ENCODE measurements at places on chromosomes 3 and 15.

DNA sequence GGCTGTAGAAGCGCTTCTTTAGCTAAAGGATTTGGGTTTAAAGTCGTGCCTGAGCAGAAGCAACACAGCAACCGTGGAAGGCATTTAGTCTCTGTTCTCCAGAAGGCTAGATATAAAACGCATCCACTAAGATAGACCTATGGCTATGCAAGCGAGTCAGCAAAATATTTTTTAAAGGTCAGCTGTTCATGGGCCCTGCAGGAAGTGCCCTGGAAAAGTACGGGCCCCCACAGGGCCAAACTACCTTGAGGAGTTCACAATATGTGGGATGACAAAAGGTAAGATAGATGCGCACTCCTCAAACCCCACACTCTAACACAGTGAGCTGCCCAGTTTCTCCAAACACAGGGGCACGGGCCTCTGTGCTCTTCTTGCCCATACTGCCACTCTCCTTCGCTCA, 261.6 kb downstream of the VPS13C start:
- DNase-seq: no peak

GRCh38 chr3:32901005-32901932, 50.2 kb upstream of the CCR4 start:
- no peak for DNase-seq

DNA sequence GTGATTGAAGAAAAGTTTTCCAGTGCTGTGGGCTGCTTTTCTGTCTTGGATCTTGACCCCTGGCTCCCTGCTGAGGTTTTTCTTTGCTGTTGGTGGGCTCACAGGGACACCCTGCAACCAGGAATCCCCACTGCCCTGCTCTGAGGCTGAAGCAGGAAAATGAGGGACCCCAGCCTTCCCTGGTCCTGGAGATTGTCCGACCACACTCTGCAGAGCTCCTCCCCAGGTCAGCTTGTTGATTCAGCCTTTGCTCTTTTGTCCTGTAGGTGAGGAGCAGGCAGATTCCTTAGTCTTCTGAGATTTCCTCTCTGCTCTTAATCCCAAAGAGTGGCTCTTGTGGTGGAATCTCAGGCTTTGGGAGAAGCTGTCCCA, 194.5 kb downstream of the RPLP1 start:
- DNase-seq: no peak

GRCh38 chr3:45319231-45319995, 69.0 kb upstream of the LARS2 start:
- DNase-seq: no peak

DNA sequence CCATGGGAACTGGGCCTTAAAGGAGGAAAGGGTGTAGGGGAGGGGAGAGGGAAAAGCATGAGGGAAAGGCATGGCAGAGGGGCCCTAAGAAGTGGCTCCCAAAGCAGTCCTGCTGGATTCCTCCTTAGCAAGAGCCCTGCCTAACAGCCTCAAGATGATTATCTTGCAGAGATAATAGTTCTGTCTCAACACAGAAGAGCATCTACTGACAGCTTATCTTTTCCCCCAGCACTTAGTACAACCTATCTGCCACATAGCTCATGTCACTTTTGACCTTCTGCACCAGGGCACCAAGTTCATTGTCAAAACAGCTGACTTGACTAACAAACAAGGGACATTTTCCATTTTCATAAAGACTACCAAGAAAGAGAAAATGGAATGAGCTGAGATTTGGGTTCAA, 86.3 kb downstream of the ANP32A start:
- no peak for DNase-seq

GRCh38 chr3:31523543-31523942, 9.2 kb upstream of the STT3B start:
- DNase-seq: no peak

GRCh38 chr3:152128356-152128755, 140.4 kb upstream of the MBNL1 start:
- no peak for DNase-seq

GRCh38 chr3:61531528-61531927, 29.8 kb upstream of the PTPRG start:
- DNase-seq: no peak

DNA sequence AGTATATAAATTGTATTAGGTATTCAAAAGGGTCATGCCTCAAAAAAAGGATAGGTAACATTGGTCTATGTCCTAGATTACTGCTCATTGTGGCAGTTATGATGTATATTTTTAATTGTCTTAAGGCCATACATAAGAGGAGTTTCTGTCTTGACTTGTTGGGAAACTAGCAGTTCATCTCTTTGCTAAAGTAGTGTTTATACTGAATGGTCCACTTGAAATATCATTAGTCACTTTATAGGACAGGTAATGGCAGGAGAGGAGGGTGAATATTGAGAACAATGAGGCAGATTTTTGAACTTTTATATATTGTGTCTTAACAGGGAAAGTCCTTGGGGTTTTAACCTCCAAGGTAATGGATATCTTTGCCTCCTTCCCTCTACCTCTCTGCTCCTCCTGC, 58.4 kb downstream of the TP63 start:
- peak; percentile 28 for DNase-seq

DNA sequence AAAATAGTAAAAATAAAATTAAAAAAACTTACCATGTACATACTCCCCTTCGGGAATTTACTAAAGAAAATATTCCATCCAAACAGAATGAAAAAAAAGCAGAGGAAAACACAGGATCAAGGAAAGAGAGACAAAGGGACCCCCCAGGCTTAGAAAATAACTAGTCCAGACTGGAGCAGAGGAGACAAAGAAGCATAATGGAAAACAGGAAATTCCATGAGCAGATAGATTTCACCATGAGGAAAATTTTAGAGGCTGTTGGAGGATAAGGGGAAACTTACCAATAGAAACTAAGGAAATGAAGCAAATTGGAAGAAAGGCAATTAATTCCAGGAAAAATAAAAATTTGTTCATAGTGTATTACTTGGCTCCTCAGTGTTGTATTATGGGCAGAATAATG, 36.7 kb downstream of the SLC27A2 start:
- DNase-seq: no peak
